Right renal pelvis (tissue), 4 donors: ENCODE measurements at places on chromosomes 7 and 10. TPM values are rescaled to one million over a fixed set of nuclear protein-coding genes. Genes with fewer than 3 reads are reported as not detected.
A peak's percentile ranks its signal among the peaks of the same experiment; 100 is the strongest.

- no peak for DNase-seq
These were observed 44.2 kb upstream of the DPYSL4 start for GRCh38 chr10:132142396-132143161.

DNA sequence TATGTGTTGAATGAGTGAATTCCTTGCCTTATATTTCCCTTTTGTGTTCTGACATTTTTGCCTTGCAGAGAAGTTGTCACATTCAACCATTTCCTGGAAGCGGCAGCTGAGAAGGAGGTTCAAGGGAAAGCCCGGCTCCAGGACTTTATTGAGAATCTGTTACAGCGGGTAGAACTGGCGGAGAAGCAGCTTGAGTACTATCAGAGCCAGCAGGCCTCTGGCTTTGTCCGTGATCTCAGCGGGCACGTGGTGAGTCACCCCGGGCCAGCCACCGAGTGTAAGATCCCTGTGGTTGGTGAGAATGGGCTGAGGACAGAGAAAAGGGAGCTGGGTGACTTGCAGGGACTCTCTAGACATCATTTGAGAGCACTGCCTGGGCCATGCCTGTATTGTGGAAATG, 14.2 kb downstream of the ZNF365 start:
- no peak for DNase-seq

DNA sequence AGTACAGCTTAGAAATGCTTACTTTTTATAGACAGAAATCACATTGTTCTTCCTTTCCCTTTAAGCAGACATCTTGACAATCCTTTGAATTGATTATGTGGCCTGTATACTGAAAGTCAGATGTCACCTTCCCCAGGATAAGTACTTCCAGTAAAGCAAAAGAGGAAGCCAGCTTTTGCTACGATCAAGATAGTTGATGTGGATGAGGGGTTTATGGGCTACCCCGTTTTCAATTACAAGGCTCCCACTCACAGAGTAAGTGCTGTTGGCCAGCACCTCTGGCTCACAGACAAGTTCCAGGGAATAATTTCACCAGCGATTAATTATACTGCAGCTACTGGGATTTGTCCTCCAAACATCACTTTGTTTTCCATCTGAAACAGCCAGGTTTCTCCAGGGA, 95.1 kb upstream of the SAMD8 start:
- DNase-seq = no peak

DNA sequence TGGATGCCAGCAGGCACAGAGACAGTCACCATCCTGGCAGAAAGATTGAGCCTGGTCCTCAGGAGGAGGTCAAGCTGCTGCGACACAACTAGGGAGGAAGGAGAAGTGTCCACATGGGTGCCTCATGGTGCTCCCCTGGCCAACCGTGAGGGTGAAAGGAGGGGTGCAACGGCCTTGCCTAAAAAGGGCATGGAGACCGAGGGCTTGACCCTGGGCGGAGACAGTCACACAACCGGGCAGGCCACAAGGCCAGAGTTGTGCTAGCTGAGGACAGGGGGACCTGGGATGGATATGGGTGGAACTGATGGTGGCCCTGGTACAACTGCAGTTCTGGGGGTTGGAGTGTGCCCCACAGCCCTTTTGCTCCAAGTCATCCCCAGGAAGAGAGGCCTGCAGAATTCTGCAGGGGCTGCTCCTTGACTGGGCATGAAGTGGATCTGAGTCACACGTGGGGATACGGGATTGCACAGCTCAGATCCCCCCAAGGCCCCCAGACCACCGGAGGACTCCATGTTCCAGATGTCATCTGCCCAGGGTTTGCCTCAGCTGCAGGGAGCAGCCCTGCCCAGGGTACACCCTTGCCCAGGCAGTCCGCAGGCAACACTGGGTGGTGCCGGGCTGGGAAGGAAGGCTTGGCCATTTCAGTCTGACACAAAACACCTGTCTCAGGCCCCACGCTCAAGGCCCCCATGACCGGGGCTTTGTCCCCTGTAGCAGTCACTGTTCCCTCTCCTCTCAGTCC, 602.3 kb upstream of the MGMT start:
- no peak for DNase-seq

- no peak for DNase-seq
These were observed 182.4 kb downstream of the PTEN start for GRCh38 chr10:88045656-88046415.

DNA sequence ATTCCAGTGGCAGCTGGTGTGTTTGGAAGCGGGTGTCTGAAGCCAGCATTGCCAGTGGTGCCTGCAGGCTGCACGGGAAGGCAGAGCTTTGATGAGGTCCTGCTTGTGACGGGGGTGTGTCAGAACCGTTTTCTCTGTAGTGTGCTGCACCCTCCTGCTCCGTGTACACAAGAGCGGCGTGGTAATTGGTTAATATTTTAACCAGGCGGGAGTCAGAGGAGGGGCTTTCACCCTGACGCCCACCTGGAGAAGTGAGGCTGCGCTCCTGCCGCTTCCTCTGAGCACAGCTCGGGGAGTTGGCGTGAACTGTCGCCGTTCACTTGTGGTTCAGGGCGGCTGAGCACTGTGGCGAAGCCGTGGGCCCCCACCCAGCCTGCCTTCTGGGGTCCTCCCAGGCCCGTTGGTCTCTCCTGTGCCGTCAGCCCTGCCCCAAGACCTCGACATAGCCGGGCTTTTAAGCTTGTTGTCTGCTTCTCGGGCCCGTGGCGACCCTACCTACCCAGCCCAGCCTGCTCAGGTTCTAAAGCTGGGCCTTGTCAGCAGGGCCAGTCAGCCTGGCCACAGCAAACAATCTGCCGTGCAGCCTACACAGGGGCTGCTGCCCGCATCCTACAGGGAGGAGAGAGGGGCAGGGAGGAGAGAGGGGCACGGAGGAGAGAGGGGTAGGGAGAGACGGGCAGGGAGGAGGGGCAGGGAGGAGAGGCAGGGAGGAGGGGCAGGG, 11.6 kb downstream of the NKX6-2 start:
- DNase-seq = no peak

- no peak for DNase-seq
These were observed 123.0 kb upstream of the FGFR2 start for GRCh38 chr10:121721257-121721656.

DNA sequence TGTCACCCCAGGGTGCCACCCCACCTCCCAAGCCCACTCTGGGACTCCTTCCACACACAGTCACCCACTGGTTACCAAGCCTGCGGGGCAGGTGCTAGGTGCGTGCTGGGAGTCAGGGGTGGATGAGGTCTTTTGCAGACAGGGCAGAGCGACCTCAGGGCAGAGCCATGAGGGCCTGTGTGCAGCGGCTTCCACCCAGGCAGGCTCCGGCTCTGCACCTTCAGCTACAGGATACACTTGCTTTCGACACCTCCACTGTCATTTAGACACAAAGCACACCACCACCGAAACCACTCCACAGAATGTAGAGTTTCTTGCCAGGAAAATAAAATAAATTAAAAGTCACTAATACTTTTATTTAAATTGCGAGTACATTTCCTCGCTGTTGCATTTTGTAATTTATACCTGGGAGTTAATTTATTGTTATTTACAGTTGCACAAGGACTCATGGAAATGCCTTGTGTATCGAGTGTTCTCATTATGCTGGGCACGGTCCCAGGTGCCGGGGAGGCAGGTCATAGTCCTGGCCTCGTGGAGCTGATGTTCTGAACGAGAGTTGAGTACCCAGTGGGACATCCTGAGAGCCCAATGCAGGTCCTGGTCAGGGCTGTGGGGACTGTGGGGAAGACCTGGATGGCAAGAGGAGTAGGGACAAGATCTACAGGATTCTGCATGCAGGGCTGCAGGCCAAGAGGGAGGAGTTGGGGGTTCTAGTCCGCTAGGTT, 127.8 kb downstream of the CUX1 start:
- no peak for DNase-seq

DNA sequence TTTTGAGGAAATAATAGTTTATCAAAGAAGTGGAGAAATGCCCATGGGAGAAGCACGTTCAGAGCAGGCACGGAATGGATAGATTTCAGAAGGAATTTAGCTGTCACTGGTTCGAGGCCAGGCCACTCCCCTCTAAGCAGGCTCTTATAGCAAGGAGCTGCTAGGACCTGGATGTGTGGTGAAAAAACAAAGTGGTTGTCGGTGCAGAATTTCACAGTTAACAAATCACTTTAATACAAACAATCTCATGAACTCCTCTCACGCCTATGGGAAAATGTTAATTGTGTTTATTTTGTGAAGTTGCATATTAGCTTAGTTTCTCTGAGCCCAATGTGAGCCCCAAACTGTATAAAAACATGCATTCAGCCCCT, 176.3 kb downstream of the PKD1L1 start:
- no peak for DNase-seq

- no peak for DNase-seq
These were observed 31.0 kb upstream of the STARD3NL start for GRCh38 chr7:38147005-38147404.

DNA sequence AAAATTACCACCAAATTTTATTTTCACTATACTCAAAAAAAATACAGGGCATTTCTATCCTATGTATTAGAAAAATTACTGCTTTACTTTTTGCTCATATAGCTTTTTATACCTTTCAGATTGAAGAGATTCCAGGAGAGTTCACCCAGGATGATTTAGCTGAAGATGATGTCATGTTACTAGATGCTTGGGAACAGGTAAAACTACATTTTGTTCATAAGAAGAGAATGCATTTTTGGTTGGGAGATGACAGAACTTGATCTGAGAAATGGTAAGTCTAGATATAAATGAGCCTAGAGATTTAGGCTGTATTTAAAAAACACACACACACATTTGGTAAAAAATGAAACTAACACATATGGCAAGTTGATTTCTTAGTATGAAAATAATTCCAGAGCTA, 38.1 kb upstream of the ARL4A start:
- no peak for DNase-seq

DNA sequence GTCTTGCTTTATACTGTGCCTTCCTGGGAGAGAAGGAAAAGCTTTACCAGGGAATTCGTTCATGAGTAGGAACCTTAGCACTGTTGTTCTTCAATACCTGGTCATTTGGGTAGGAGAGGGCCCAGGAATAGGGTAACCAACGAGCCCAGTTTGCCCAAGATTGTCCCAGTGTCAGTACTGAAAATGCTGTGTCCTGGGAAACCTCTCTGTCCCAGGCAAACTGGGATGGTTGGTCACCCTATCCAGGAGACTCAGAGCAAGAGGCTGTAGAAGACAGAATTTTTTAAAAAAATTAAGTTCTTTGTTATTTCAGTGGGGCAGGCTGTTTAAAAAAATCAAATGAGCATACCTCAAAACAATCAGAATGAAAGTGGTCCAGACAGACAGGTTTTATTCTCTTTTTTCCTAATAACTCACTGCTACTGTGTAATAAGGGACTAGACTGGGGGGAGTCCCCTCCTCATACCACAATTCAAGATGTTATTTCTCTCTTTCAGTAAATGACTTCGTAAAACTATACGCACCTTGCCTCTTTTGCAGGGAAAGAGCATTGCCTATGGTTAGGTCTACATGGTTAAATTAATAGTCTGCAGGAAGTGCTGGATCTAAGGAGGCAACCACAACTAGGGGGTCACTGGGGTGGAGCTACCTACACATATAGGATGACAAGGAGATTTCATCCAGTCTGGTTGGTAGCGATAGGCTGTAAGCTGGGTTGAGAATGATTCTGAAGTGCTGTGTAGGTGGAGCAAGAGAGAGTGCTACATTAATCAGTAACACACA, 41.1 kb upstream of the FAM133B start:
- no peak for DNase-seq

GRCh38 chr7:100353685-100354330, 4.1 kb upstream of the PILRB start:
- DNase-seq = no peak

- DNase-seq = no peak
These were observed 68.8 kb upstream of the SDK1 start for GRCh38 chr7:3232228-3232627.

DNA sequence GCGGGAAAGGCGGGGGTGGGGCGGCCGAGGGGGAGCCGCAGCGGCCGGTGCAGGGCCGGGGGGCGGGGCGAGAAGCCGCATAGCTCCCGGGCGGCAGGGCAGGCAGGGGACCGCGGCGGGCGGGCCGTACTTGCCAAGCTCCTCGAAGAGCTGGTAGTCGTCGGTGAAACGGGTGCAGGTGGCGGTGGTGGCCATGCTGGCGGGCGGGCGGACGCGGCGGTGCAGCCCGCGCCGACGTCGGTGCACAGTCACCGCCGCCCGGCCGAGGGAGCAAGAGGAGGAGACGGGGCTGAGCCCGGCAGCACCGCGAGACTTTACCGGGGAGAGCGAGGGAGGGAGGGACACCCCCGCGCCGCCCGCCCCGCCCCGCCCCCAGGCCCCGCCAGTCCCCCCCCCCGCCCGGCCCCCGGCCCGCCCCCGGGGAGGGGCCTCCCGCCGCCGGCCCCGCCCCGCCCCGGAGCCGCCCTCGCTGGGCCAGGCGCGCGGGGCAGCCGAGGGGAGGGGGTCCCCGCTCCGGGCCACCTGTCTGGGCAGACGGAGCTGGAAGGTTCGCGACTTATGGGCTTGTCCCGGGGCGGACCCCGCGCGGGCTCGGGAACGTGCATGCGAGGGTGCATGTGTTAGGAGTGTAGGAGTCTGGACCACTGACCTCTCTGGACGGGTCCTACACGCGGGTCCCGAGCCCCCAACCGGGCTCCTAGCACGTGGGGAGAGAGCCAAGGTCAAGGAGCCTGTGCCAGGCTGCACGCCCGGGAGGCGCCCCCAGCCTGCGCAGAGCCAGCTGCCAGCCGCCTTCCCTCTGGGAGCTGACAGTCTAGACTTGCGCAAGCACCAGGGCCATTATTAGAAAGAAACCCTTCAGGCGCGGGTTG, at the start of gene CAMK2G:
Gene CAMK2G, minus strand, starts transcription at position 289 of the 872 bp plus-strand sequence. Its CDS starts 94 bp downstream, at position 195.
- peak; percentile 59 for DNase-seq

DNA sequence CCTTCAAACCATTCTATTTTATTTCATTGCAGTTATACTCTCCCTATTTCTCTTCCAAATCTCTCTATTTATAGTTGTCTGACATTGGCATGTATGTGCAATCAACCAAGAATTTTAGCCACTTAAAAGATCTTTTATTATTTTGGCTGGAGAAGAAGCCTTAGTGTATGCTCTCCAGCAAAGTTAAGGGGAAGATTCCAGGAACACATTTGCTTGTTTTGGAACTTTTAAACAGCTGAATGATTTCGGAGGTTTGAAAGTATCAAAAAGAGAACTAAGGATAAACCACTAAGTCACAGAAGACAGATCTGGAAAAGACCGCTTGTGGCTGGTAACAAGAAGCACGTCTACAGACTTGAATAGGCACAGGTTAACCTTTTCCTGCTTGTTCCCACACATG, 182.2 kb upstream of the FZD1 start:
- DNase-seq = no peak

GRCh38 chr10:44032216-44032615, 352.7 kb downstream of the CXCL12 start:
- DNase-seq = no peak

GRCh38 chr7:106260136-106260561, 24.6 kb downstream of the NAMPT start:
- no peak for DNase-seq

- no peak for DNase-seq
These were observed 81.0 kb upstream of the LRRC4 start for GRCh38 chr7:128112018-128112780.

- no peak for DNase-seq
These were observed 12.6 kb downstream of the BLVRA start for GRCh38 chr7:43771128-43771527.

GRCh38 chr7:31890198-31890597, 180.0 kb downstream of the PDE1C start:
- DNase-seq = no peak

Gene MCM10
- 9.9 TPM for polyA plus RNA-seq

Gene ARHGEF5
- polyA plus RNA-seq = 36.9 TPM

Gene SORCS1
- polyA plus RNA-seq = 12.5 TPM

Gene TMEM273
- polyA plus RNA-seq = 3.6 TPM

Gene SPDYE2B
- polyA plus RNA-seq = 0.62 TPM
